ENCODE measurements at places on chromosomes 5 and 9.

DNA sequence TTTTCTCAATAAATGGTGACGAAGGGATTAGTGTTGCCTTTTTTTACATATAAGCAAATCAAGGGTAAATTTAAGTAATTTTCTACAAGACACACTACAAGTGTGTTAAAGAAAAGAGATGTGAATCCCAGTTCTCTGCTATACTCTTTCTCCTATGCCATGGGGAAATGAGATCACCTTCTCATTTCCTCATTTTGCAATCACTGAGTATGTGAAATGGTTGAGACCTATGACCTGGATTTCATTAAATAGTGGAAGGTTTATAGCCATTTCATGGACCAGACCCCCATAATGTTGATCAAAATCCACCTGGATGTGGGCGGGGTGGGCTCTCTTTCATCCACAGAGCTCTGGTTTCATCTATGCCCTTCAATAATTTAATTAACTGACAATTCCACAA is 66.9 kb upstream of the SLIT3 start:
- no peak for DNase-seq

GRCh38 chr5:124651663-124652513 is 94.6 kb downstream of the ZNF608 start:
- no peak for DNase-seq

GRCh38 chr5:118863345-118863744 is 125.0 kb downstream of the DTWD2 start:
- no peak for DNase-seq

DNA sequence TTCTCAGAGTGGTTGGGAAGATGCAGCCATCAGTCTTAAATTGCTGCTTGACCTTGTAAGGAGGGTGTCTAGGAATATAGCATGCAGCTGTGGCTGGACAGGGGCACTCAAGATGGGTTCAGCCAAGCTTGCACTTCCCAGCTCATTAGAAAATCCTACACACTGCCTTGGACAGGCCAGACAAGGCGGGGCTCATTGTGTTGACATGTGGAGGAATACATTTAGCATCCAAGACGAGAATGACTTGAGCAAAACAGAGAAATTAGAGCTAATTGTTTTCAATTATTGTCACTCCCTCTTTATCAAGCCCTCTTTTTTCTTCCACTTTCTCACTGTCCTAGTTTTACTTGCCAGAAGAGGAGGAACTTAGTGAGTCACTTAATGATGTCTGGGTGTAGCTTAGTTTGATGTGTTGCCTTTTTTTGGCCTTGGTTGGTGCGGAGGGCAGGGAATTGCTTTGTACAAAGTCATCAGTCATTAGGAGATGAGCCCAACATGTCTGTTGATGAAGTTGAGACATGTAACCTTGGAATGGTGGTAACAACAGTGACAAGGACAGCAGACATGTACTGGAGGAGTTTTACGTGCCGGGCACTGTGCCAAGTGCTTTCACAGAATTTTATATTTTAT is 1219.3 kb upstream of the WWC1 start:
- no peak for DNase-seq

- DNase-seq: no peak
Measured at GRCh38 chr5:158606233-158606632, 493.5 kb downstream of the EBF1 start.

GRCh38 chr5:11955331-11955730 is 51.1 kb upstream of the CTNND2 start:
- no peak for DNase-seq

DNA sequence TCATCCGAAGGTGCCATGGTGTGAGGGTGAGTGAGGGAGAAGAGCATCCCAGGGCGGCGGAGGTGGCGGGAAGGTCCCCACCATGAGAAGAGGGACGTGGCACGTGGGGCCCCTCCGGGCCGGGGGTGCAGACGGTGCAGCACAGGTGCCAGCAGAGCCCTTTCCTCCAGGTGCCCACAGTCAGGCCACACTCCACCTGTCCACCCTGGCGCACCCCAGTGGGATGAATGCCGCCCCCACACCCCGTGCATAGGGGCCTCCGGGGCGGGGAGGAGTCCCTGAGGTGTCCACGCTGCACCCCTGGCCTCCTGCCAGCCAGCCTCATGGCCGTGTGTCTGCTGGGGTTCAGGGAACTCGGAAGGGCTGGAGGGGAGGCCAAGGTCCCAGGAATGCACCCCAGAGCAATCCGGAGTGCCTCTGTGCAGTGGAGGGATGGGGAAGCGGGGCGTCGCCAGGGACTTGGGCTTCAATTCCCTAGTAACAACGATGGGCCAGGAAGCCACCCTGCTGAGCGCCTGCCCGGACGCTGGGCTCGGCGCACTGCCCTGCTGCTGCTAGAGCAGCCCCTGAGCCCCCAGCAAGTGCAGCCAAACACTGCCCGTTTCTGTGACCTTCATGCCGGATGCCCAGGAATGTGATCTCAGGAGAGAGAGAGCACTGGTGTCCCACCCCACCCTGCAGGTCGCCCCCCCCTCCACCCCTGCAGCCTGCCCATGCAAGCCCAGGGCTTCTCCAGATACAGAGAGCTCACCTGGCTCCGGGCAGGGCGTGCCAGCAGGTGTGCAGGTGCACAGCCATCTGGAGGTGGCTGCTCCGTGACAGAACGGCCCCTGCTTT is 8.8 kb upstream of the NACC2 start:
- DNase-seq: no peak

DNA sequence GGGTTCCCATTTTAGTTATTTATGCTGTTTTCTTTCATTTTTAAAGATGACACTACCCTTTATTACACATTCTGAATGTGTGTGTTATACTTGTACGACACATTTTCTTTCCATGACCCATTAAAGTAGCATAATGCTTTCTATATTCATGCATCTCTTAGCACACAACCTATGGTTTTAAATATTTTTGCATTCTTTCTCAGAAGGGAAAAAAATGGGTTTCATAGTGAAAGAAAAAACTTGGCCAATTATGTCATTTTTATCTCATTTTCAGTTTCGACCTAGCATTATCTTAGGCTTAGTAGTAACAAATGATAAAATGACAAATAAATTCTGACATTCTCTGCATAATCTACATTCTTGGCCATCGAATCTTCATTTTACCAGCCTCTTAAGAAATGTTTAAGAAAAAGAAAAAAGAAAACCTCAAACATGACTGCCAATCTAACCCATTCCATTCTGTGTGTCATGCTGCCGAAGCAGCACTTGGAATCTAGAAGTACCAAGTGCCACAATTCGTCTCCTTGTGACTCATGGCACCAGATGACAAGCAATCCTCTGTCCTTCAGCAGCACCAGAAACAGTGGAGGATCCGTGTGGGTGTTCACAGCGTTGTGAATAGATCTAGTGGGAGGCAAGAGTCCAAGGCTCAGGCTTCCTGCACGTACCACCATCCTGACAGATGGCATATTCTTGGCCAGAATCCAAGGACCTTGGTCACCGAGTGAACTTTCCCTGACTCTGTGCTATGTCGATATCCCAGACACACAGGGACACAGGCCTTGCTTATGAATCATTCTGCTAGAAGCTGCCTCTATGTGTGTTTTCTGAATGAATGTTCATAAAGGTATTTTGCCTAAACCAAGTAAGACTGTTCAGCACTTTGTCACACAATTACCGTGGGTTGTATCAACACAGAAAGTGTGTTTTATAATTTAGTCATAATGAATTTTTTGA is 502.7 kb downstream of the NR2F1-AS1 start:
- DNase-seq: no peak

All from stimulated activated CD4-positive, alpha-beta T cell treated with anti-CD3 and anti-CD28 coated beads, TNF-alpha, amount 100 ng/mL, for 1 hour (primary cell).